ENCODE measurements at places on chromosomes 3 and 15. TPM values are rescaled to one million over a fixed set of nuclear protein-coding genes. Genes with fewer than 3 reads are reported as not detected.

GRCh38 chr15:31516874-31517273, 190.2 kb downstream of the KLF13 start:
- H3K27ac ChIP-seq, result no peak overlapping the region
- H3K27me3 ChIP-seq, result no peaks in the 10 kb centered on the region
- no peaks in the 10 kb centered on the region for H3K4me1 ChIP-seq
- no peaks in the 10 kb centered on the region for H3K36me3 ChIP-seq
- DNase-seq, result no peak

DNA sequence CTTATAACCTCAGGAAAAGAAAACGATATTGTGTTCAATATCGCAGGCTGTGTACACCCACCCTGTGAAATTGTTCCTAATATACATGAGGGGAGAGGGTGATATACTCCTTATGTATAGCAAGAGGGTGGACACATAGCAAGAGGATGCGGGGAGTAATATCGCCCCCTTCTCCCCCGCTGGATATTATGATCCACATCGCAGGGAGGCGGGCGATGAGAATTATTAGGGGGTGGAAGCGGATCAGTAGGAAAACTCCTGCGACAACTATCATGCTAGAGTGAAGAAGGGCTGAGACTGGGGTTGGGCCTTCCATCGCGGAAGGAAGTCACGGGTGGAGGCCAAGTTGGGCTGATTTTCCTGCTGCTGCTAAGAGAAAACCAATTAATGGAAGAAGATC, 24.9 kb upstream of the BMF start:
- no peak overlapping the region for H3K27ac ChIP-seq
- no peaks in the 10 kb centered on the region for H3K36me3 ChIP-seq
- DNase-seq, result no peak
- H3K4me1 ChIP-seq, result no peaks in the 10 kb centered on the region

GRCh38 chr3:72938471-72939265, 50.8 kb downstream of the GXYLT2 start:
- peak; percentile 82 for DNase-seq
- no peak overlapping the region for H3K4me3 ChIP-seq
- no peaks in the 10 kb centered on the region for H3K36me3 ChIP-seq
- H3K4me1 ChIP-seq, result no peaks in the 10 kb centered on the region
- no peaks in the 10 kb centered on the region for H3K27me3 ChIP-seq
- H3K27ac ChIP-seq, result peak overlapping the region; percentile 79

DNA sequence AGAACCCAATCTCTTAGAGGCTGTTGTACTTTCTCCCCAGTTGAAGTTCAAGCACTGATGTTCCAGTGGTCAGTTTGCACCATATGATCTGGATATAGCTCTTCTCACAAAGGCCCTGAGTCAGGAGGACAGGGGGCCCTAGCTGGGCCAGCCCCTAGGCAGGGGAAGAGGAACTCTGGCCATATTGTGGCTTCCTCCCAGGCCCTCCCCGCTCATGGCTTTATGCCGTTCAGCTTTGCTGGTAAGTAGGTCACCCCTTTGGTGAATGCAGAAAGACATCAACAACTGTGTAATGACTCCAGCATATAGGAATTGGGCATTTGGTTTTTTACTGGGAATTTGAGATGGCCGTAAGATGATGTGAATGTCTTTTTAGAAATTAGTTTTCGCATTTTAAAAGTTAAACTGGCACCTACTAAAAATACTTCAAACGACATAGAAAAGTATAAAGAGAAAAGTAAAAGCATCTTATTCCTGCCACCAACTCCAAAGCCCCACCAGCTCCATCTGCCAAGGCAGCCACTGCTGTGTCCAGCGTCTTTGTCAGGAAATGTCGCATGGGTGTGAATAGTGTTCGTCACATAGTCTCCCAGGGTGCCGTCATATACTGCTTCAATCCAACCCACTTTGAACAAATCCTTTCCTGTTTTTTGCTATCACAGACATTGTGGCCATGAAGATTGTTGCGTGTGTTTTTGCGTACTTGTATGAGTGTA, 25.3 kb downstream of the CCR9 start:
- no peak overlapping the region for H3K27ac ChIP-seq
- no peak for DNase-seq
- no peaks in the 10 kb centered on the region for H3K4me1 ChIP-seq
- no peaks in the 10 kb centered on the region for H3K27me3 ChIP-seq
- no peak overlapping the region for H3K4me3 ChIP-seq

DNA sequence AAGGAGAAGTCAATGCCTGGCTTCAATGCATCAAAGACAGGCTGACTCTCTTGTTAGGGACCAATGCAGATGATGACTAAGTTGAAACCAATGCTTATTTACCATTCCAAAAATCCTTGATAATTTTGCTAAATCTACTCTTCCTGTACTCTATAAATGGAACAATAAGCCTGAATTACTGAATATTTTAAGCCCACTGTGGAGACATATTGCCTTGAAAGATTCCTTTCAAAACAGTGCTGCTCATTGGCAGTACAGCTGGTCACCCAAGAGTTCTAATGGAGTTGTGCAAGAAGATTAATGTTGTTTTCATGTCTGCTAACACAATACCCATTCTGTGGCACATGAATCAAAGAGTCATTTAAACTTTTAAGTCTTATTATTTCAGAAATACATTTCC, 181.0 kb upstream of the CBLB start:
- no peak for DNase-seq
- no peak overlapping the region for H3K4me3 ChIP-seq
- H3K27ac ChIP-seq, result no peak overlapping the region
- H3K36me3 ChIP-seq, result no peaks in the 10 kb centered on the region

EIF4E3 gene
- 52.2 TPM for total RNA-seq

UQCC5 gene
- 17.3 TPM for total RNA-seq

DNA sequence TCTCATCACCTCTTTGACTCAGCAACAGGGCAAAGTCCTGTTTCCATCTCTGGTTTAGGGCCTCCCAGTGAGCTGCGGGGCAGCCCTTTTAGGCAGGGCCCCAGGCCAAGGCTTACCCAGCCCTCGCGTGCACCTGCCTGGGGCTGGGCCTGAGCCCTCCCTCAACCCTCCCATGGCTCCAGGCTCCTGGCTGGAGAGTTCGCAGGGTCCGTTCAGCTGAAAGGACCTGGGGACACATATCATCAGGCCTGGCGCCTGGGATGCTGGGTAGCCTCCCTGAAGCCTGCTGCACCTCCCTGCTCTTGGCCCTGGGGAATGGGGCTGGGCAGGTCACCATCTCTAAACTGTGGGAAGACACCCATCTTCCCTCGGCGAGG, 29.7 kb downstream of the HDAC11 start:
- H3K27ac ChIP-seq, result no peak overlapping the region
- DNase-seq, result no peak
- no peak overlapping the region for H3K4me3 ChIP-seq
- no peaks in the 10 kb centered on the region for H3K4me1 ChIP-seq

- no peaks in the 10 kb centered on the region for H3K4me1 ChIP-seq
- H3K36me3 ChIP-seq, result no peaks in the 10 kb centered on the region
- H3K27ac ChIP-seq, result no peak overlapping the region
- no peaks in the 10 kb centered on the region for H3K27me3 ChIP-seq
- DNase-seq, result no peak
Observed at GRCh38 chr3:73055583-73055982, 5.9 kb upstream of the EBLN2 start.

- peaks cover 4% of the 10 kb centered on the region for H3K4me1 ChIP-seq
- H3K27me3 ChIP-seq, result no peaks in the 10 kb centered on the region
- DNase-seq, result no peak
Observed at GRCh38 chr3:129313415-129313664, 34.7 kb downstream of the HMCES start.

DNA sequence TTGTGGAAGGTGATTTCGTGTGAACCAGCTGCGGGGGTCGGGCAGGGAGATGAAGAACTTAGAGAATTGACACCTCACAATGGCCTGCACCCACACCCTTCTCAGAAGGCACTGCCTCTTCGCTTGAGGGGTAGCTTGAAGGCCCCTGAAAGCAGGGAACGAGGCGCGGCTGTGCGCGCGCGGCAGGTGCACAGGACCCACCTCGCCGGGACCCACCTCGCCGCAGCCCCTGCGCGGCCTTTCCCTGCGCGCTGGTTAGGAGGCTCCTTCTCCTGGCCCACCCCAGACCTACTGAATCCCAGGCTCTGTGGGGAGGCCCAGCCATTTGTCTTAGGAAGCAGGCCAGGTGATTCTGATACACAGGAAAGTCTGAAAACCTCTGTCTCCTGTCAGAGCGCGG, 46.2 kb upstream of the ATP10A start:
- no peak overlapping the region for H3K27ac ChIP-seq
- no peaks in the 10 kb centered on the region for H3K36me3 ChIP-seq

DNA sequence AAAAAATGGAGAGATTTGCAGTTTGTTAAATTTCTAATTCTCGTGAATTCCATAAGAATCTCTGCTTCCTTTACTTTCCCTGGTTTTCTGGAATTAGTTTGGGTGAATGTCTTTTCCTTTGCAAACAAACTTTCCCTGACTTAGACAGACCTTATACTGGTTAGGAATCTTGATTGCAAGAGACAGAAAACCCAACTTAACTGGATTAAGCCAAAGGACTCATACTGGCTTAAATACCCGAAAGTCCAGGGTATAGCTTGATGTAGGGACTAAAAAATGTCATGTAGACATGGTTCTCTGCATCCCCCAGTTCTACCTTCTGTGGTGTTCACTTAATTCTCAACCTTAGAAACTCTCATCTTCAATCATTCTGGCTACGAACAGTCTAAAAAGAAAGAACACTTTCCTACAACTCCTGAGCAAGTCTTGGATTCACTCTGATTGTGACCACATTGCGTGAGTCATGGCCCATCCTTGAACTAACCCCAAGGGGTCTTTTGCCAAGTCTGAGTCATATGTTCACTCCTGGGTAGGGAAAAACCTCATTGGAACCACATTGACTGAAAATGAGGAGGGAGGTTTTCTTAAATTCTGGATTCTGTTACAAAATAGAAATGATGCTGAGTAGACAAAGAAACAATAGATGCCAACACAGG, 136.0 kb upstream of the DAZL start:
- H3K36me3 ChIP-seq, result no peaks in the 10 kb centered on the region
- H3K27me3 ChIP-seq, result no peaks in the 10 kb centered on the region
- no peak overlapping the region for H3K27ac ChIP-seq
- DNase-seq, result no peak
- H3K4me1 ChIP-seq, result no peaks in the 10 kb centered on the region
